ENCODE measurements at places on chromosomes 12 and 14. TPM values are rescaled to one million over a fixed set of nuclear protein-coding genes. Genes with fewer than 3 reads are reported as not detected.

The SIX1 gene
- not detected for polyA plus RNA-seq

The TMEM63C gene
- 14.6 TPM for polyA plus RNA-seq

The SLC10A1 gene
- polyA plus RNA-seq, result not detected

The FOXG1 gene
- 54.0 TPM for polyA plus RNA-seq
